A549 treated with dexamethasone at 1 μM for 4 hours (cell line): ENCODE measurements at places on chromosomes 4 and X. TPM values are rescaled to one million over a fixed set of nuclear protein-coding genes. Genes with fewer than 3 reads are reported as not detected.

Gene TRIM61
- total RNA-seq = not detected in 5 replicates

Gene SRPX
- total RNA-seq = 8.1 to 9.8 TPM (median 8.7 TPM) in 5 replicates

Gene UGT2B10
- total RNA-seq = 0.05 TPM in 1 of 5 replicates, not detected in the others

Gene HOPX
- total RNA-seq = 0.09 to 0.11 TPM in 2 of 5 replicates, not detected in the others

Gene ADGRG4
- total RNA-seq = not detected in 5 replicates

Gene MAP7D2
- 5.6 to 7.0 TPM (median 6.6 TPM) in 5 replicates for total RNA-seq

Gene ARHGEF6
- total RNA-seq = 0.13 to 0.20 TPM (median 0.14 TPM) in 5 replicates

Gene AKAP4
- total RNA-seq = not detected in 5 replicates

Gene BBS12
- 2.2 to 3.2 TPM (median 2.6 TPM) in 5 replicates for total RNA-seq

Gene SPATA18
- 3.4 to 5.1 TPM (median 4.6 TPM) in 5 replicates for total RNA-seq

Gene GAGE12H
- not detected in 5 replicates for total RNA-seq

Gene HTN1
- total RNA-seq = 0.02 TPM in 1 of 5 replicates, not detected in the others

Gene SLC9B1
- 0.10 to 0.18 TPM (median 0.13 TPM) in 5 replicates for total RNA-seq

Gene GLRB
- total RNA-seq = 0.64 to 0.92 TPM (median 0.77 TPM) in 5 replicates

Gene SH3D19
- total RNA-seq = 17.8 to 25.2 TPM (median 24.0 TPM) in 5 replicates

Gene ARHGEF9
- total RNA-seq = 4.1 to 6.1 TPM (median 5.6 TPM) in 5 replicates

Gene EMCN
- total RNA-seq = not detected in 5 replicates
